ENCODE measurements at places on chromosomes 1 and 21.

DNA sequence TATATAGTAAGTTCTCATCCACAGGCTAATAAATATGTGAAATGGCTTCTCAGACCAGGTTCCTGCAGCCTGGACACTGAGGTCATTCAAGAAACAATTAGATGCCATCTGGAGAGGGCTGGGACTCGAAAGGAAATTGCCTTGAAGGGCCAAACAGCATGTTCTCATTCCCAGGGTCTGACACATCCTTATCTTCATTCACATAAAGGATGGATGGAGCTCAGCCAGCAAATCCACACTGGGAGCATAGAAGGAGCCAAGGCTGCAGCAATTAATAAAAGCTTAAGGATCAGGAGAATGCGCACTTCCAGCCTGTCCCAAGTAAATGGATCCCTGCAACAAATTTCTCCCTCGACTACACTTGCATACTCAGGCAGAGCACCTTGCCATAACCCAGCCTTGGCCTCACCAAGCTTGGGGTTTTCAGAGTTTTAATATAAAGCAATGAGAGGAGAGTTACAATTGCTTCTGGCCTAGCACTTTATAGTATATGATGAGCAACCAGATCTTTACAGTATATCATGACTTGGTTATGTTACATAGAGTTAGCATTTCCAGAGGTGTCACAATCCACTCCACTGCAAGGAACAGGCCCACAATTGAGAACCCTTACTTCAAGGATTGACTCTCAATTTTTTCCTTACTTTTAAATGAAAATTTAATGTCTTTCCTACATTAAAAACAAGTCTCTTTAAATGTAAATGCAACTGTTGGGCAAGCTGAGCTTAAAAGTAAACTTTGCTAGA is 55.9 kb downstream of the BCAR3 start:
- peak; percentile 97 for DNase-seq
- H3K4me1 ChIP-seq: peaks cover 44% of the 10 kb centered on the region
- H3K27ac ChIP-seq: peak overlapping the region; percentile 74
- H3K27me3 ChIP-seq: no peaks in the 10 kb centered on the region

- H3K4me1 ChIP-seq: peaks cover 4% of the 10 kb centered on the region
- no peak overlapping the region for H3K27ac ChIP-seq
- DNase-seq: no peak
- no peaks in the 10 kb centered on the region for H3K36me3 ChIP-seq
- H3K27me3 ChIP-seq: no peaks in the 10 kb centered on the region
Observed at GRCh38 chr1:178538192-178538916, 25.4 kb downstream of the TEX35 start.

GRCh38 chr1:215728169-215728568 is 161.1 kb downstream of the KCTD3 start:
- H3K4me1 ChIP-seq: no peaks in the 10 kb centered on the region
- no peak overlapping the region for H3K27ac ChIP-seq
- H3K4me3 ChIP-seq: no peak overlapping the region
- no peaks in the 10 kb centered on the region for H3K27me3 ChIP-seq

DNA sequence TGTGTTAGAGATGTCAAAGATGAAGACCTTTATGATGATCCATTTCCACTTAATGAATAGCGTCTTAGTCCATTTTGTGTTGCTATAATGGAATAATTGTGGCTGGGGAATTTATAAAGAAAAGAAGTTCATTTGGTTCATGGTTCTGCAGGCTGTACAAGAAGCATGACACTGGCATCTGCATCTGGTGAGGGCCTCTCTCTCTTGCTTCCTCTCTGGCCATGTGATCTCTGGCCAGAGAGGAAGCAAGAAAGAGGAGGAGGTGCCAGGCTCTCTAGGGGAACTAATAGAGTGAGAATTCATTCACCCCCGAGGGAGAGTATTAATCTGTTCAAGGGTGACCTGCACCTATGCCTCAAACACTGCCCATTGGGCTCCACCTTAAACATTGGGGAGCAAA is 242.8 kb downstream of the DISC1 start:
- DNase-seq: no peak
- H3K27ac ChIP-seq: no peak overlapping the region
- H3K4me3 ChIP-seq: no peak overlapping the region
- H3K4me1 ChIP-seq: no peaks in the 10 kb centered on the region

GRCh38 chr1:244394826-244395765 is 56.6 kb downstream of the ADSS2 start:
- H3K36me3 ChIP-seq: no peaks in the 10 kb centered on the region
- no peaks in the 10 kb centered on the region for H3K4me1 ChIP-seq
- no peak overlapping the region for H3K4me3 ChIP-seq
